ENCODE measurements at places on chromosomes 5 and 9. TPM values are rescaled to one million over a fixed set of nuclear protein-coding genes. Genes with fewer than 3 reads are reported as not detected.
A peak's percentile ranks its signal among the peaks of the same experiment; 100 is the strongest.

Gene PTGS1
- 1.3 TPM for total RNA-seq

- DNase-seq, result no peak
Observed at GRCh38 chr5:447501-447900, 4.5 kb downstream of the EXOC3 start.

GRCh38 chr9:95229230-95229915 is 88.1 kb downstream of the FANCC start:
- DNase-seq, result no peak

- no peak for DNase-seq
Observed at GRCh38 chr5:158305861-158306260, 446.9 kb upstream of the CLINT1 start.

- DNase-seq, result no peak
Observed at GRCh38 chr9:21728781-21729180, 73.7 kb upstream of the MTAP start.

Gene MLANA
- not detected for total RNA-seq

Gene CYSRT1
- 1.4 TPM for total RNA-seq

GRCh38 chr5:1175015-1175414 is 26.4 kb upstream of the SLC6A19 start:
- DNase-seq, result no peak

DNA sequence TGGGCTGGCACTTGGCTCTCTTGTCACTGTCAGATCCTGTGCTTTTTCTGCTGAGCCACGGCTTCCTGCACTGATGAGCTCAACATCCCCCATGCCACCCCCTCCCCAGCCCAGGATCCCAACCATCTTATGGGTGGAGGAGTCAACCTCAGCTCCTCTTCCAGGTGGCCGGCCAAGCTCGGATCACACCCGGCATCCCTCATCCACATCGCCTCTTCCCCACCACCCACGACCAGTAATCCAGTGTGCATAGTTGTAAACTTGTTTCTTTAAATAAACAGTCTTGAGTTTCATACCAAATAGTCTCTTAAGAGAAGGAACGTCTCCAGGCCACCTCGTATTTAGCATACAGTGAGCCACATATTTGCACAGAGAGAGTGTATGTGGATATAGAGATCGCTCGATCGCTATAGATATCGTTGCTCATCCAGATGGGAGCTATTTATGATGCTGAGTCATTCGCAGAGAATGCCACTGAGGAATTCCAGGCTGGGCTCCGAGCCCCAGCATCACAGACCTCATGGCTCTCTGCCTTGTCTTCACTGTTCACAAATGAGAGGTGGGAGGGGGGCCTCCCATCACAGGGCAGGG is 61.8 kb upstream of the CPLX2 start:
- DNase-seq, result peak; percentile 53

DNA sequence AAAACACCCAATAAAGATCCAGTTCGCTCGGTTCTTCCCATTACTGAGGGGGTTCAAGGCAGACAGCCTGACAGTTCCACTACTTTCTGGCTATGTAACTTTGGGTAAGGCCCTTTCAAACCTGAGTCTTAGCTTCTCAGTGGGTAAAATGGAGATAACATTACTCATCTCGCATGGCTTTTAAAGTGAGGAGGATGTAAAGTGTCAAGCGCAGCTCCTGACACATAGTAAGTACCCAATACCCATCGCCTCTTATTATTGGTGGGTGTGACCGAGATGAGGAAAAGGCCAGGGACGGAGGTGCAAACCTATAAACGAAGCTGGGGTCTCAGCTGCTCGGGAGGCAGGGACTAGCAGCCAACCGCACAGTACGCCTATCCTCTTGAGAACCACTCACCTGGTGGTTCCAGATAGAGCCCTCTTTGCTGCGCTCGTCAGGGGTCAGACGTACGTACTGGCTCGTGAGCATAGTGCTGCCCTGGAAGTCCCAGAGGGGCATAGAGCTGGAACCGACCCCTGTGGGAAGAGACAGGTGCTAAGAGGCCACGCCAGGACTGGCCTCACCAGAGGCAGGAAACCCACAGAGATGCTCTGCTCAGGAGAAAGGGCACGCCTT is 584 bp downstream of the LMAN2 start:
- no peak for DNase-seq

Gene PDE6A
- not detected for total RNA-seq

Gene LRRC14B
- total RNA-seq, result not detected

GRCh38 chr5:176816043-176816745 is 5.8 kb downstream of the UNC5A start:
- no peak for DNase-seq

Gene UBE2D2
- total RNA-seq, result 101 TPM

Gene MAMDC2
- 13.7 TPM for total RNA-seq

DNA sequence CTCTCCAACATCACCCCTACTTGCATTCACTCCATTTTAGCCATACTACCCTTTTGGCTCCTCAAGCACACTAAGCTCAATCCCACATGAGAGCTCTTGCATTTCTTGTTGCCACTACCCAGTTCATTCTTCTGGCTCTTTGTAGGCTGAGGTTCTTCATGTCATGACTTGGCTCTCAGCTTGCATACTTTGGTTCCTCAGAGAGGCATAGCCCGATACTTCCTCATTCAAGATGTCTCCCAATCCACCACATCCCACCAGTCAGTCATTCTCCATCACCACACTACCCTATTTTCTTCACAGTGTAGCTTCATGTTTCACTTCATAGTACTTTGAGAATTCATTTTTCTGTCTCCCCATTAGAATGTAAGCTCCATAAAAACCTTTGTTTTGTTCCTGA is 116.7 kb downstream of the NR6A1 start:
- no peak for DNase-seq

- no peak for DNase-seq
Observed at GRCh38 chr9:69940674-69941073, 103.0 kb upstream of the MAMDC2 start.

DNA sequence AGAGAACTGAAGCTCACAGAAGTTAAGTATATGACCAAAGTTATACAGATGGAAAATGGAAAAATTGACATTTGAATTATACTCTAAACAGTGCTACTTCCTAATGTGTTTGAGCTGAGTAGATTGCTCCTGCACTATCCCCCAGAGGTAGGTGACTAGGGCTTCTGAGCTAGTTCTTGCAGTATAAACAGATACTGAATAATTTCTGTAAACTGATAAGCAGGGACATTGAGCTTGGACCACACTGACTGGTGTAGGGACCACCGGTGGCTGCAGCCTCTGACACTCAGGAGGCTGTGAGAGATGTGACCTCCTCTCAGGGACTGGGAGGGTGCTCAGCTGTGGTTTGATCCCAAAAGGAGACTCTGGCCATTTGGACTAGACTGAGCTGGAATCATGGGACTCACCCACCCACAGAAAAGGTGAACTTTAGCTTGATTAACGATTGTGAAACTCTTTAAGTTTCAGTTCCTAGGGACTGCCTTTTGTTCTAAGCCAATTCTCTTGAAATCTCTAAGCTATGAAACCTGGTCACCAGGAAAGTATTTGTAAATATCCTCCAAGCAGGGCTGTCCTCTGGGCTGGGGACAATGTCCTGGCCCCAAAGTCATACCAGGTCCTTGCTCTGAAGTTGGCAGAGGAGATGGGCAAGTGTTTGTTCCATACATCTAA is 291.5 kb downstream of the SEC61B start:
- DNase-seq, result no peak

GRCh38 chr9:35618854-35619799 is 914 bp upstream of the CD72 start:
- no peak for DNase-seq

Gene ESM1
- total RNA-seq, result not detected

DNA sequence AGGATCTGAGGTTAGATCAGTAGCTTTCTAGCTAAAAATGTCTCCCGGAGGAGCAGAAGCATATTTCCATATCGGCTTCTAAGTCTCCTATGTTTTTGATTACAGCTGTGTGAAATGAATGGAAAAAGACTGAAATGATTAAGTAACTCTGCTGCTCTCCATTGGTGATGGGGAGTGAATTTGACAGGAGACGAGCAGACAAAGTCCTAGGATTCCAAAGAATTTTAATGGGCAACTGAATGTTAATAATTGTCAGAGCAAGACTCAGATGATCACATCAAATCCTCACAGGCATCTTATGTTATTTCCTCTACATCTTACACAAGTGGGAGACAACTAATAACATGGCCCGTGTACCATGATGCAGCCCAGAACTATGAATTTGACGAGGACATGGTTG is 66.8 kb downstream of the LIX1 start:
- DNase-seq, result no peak

Gene TAF11L9
- not detected for total RNA-seq

GRCh38 chr9:33620738-33621439 is 96.8 kb downstream of the ANKRD18B start:
- DNase-seq, result no peak

DNA sequence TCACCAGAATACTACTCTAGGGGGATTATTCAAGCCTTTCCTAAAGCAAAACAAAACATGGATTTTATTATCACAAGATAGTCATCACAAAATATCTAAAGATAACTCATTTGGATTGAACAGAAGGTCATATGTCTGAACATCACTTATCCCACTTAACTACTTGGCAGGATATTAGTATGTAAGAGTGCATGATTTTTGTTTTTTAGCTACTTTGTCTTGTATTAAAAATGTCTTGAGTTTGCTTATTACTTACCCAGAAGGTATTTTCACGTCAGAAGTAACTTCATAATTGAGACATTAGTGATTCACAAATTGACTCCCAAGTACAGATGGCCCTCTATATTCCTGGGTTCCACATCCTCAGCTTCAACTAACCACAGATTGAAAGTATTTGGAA is 113.8 kb downstream of the TLE4 start:
- DNase-seq, result no peak

Gene PCDHB3
- 15.3 TPM for total RNA-seq

DNA sequence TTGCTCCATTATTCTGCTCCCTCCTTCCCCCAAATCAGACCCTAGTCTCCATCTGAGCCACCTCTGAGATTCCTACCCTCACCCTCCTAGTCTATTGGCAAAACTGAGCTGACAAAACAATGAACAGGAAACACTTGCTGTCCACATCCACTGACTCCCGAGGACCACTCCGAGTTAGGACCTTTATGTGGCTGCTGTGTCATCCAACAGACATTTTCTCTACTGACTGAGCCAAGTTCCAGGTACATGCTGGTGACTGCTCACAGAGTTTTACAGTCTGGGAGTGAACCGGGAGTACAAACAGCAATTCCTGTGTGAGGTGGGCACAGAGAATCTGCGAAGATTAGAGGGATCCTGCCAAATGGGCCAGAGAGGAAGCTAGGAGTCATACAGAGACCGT is 39.2 kb downstream of the CFAP90 start:
- DNase-seq, result no peak

GRCh38 chr5:176843673-176844072 is 33.3 kb downstream of the UNC5A start:
- no peak for DNase-seq

GRCh38 chr5:114418176-114419066 is 56.6 kb downstream of the KCNN2 start:
- DNase-seq, result no peak

Gene LIX1
- total RNA-seq, result not detected

- no peak for DNase-seq
Observed at GRCh38 chr5:126506079-126506478, 82.9 kb downstream of the GRAMD2B start.

GRCh38 chr5:66459728-66460127 is 136.5 kb upstream of the MAST4 start:
- DNase-seq, result no peak

DNA sequence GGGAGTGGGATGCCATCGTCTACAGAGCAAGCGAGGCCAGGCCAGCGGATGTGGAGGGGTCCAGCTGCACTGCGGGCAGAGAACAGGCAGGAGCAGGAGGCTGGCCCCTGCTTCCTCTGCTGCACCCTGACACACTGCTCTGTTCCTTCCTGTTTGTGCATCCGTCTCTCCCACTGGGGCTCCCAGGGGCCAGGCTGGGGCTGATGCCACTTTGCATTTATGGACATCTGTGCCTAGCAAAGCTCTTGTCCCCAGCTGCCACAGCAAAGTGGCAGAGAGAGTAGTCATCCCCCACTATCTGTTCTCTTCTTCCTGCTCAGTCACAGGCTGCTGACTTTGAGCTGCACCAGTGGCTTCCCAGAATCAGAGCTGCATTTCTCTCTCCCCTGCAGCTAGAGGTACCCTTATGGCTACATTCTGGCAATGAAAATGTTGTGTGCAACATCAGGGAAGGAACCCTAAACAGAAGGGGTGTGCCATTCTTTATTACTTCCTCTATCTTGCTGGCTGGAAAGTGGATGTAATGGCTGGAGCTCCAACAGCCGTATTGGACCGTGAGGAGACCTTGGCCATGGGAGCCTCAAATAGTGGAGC is 4.2 kb upstream of the NINJ1 start:
- DNase-seq, result no peak

Gene GRM6
- total RNA-seq, result not detected

DNA sequence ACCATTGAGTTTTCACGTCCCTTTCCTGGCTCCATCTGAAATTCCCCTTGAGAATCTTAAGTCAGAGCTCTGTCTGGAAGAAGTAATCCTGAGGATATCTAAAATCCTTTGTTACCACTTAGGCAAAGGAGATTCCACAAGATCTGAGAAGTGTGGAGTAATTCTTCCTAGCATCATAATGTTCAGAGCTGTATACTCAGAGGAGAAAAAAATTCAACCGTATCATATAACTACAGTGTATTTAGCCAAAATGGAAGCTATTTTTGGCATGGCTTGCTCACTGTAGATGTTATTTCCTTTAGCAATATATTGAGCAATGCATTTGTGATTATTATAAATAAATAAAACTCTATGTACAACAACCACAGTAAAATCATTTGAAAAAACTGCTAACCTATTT is 1858.4 kb downstream of the EFNA5 start:
- no peak for DNase-seq

DNA sequence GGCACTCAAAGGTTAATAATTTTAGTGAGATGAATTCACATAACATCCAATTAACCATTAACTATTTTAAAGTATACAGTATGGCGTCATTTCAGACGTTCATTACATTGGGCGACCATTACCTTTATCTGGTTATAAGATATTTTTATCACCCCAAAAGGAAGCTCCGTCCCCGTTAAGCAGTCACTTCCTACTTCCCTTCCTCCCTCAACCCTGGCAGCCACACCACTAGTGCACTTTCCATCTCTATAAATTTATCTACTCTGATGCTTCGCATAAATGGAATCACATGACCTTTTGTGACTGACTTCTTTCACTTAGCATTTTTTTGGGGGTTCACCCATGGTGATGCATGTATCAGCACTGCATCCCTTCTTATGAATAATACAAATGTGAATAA is 168.3 kb upstream of the PUM3 start:
- DNase-seq, result no peak

DNA sequence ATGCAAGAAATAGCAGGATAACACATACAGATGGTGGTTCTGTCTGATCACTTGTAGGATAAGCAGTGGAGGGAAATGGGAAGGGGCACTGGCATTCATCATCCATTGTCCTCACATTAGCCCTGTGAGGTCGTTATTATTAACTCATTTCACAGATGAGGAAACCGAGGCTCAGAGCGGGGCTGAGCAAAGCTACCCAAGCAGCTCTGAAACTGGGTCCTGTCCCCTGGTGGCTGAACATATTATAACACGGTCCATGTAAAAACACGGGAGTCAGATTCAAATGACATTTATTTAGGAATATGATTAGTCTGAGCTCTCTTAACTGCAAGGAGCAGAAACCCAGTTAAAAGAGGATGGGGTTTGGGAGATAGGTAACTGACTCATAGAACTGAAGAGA is 43.1 kb downstream of the HRH2 start:
- peak; percentile 29 for DNase-seq

GRCh38 chr5:84618262-84618661 is 233.6 kb upstream of the EDIL3 start:
- no peak for DNase-seq
